ENCODE measurements at places on chromosomes 12 and 14.

- no peak for DNase-seq
Observed at GRCh38 chr12:113891167-113891692, 74.9 kb downstream of the RBM19 start.

- no peak for DNase-seq
Observed at GRCh38 chr12:32402946-32403345, 3.6 kb downstream of the FGD4 start.

DNA sequence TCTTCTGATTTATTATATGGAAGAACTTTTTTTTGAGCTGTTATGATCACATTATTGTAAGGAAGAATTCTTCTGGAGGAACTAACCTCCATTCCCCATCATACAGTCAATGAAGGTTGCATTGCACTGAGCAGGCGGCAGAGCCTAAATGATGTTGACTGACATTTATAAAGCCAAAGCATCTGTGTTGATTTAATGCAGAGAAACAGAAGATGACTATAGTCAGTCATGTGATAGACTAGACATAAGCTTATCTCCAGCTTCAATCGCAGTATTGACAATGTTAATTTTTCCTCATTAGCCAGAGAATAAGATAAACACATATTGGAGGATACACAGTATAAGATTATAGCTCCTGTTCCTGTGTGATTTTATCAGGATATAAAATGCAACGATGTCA is 82.0 kb downstream of the PRICKLE1 start:
- DNase-seq = no peak

- DNase-seq = no peak
Observed at GRCh38 chr12:63450816-63451215, 217.5 kb downstream of the DPY19L2 start.

- DNase-seq = no peak
Observed at GRCh38 chr12:117344716-117345115, 16.7 kb downstream of the NOS1 start.

DNA sequence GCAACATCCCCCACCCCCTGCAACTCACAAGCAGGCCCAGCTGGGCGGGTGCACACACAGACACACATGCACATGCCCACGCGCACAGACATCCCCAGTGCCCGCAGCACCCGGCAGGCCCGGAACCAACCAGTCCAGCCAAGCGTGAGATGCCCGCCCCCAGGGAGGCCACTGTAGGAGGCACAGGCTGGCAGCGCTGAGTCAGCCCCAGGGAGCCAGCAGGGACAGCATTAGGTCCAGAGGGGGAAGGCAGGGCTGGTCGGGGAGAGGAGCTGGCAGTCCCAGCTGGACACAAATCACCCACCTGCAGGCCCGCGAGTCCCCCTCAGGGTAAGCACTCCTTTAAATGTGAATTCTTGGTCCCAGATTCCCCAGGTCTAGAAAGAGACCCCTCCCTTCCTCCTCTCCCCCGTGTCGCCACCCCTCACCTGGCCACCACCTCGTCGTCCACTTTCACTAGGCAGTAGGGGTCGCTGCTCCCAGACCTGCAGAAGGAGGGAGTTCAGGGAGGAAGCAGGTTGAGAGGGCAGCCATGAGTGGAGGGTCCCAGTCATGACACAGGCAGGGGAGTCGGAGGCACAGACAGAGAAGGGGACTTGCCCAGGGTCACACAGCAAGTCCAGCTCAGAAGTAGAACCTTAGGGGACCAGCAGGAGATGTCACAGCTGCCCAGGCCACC is 5.0 kb downstream of the RASAL1 start:
- DNase-seq = peak; percentile 82

GRCh38 chr14:90345239-90345557 is 13.5 kb upstream of the NRDE2 start:
- DNase-seq = no peak

- DNase-seq = no peak
Observed at GRCh38 chr14:77861201-77861600, 61.3 kb downstream of the ADCK1 start.

DNA sequence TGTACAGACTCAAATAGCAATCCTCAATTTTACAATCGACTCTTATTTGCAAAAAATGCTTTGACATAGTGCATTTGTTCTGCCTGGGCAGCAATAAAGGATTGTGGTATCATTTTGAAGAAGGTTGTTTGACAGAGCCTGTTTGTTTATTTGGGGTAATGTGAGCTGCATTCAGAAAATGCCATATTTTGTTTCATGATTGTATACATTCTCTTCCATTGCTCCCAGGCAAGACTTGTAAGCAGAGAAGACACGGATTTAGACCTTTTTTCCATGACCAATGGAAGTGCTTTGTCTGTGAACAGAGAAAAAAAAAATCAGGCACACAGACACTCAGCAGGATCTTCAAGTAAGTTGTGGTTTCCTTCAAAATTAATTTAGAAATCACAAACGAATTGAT is 35.5 kb upstream of the ALX1 start:
- no peak for DNase-seq

DNA sequence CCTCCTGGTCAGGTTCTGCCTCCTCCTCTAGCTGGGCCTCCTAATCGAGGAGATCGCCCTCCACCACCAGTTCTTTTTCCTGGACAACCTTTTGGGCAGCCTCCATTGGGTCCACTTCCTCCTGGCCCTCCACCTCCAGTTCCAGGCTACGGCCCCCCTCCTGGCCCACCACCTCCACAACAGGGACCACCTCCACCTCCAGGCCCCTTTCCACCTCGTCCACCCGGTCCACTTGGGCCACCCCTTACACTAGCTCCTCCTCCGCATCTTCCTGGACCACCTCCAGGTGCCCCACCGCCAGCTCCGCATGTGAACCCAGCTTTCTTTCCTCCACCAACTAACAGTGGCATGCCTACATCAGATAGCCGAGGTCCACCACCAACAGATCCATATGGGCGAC is 19.3 kb downstream of the CPSF6 start:
- DNase-seq = no peak

GRCh38 chr12:131540138-131540623 is 170.7 kb upstream of the SFSWAP start:
- no peak for DNase-seq

- DNase-seq = no peak
Observed at GRCh38 chr14:105283899-105284298, 16.9 kb downstream of the BRF1 start.

DNA sequence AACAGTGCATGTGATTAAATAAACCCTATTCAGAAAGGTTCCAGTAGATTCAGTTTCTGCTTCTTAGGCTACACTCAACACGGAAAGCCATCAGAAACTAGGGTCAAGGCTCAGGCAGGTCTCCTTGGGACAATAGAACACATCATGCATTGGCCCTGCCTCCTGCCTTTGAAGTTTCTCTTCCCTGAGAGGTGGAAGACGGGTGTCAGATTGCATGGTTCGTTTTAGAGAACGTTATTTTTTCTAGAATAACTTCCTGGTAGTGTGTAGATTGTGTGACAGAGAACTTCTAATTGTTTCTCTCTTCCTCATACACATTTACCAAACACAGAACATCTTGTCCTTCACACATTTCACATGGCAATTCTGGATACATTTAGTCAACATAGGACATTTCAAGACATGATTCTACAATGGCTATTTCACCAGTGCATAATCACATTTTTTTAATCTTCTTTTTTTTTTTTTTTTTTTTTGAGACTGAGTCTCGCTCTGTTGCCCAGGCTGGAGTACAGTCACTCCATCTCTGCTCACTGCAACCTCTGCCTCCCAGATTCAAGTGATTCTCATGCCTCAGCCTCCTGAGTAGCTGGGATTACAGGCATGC is 106.6 kb upstream of the AMN1 start:
- peak; percentile 17 for DNase-seq

- DNase-seq = no peak
Observed at GRCh38 chr14:95294834-95295599, 24.7 kb downstream of the CLMN start.

DNA sequence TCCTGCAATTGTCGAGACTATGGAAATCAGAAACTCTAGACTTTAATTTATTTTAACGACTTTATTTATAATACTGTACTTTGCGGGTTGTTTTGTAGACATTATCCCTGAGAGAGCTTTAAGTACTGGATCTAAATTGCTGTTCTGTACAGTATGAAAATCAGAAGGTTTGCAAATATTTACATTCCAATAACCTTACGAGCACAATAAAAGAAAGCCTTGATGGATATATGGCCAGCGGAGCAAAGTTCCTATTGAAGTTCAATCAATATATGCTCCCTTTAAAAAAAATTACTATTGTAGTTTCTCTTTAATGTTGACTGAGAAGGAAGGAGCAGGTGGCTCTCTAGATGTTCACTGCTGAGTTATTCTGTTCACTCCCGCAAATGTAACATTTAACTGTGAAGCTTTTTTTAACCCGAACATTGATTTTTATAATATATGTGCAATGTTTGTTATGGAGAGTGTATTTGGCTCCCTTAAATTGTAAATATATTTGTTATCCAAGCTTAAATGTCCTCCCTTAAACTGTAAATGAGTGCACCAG is 235.3 kb downstream of the PLCZ1 start:
- DNase-seq = no peak

GRCh38 chr12:79423560-79423959 is 267.2 kb downstream of the PAWR start:
- DNase-seq = no peak

DNA sequence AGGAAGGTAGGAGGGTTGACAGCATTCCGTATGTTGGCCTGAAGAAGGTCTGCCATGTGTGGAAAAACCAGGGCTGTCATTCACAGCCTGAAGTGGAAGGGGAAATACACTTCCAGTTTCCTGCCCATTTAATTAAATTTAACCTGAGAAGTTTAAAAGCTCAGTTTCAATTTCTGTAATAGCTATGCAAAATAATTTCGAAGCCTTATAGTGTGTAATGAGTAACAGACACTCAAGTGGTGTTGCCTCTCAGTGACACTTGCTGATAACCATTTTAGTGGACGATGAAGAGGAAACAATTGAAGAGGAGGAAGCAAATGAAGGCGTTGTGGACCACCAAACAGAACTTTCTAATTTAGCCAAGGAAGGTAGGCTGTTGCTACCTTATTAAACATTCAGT is 44.8 kb downstream of the EP400 start:
- DNase-seq = no peak

- DNase-seq = no peak
Observed at GRCh38 chr12:31600750-31601149, 9.8 kb upstream of the DENND5B start.
